ENCODE measurements at places on chromosomes 6 and 20.

DNA sequence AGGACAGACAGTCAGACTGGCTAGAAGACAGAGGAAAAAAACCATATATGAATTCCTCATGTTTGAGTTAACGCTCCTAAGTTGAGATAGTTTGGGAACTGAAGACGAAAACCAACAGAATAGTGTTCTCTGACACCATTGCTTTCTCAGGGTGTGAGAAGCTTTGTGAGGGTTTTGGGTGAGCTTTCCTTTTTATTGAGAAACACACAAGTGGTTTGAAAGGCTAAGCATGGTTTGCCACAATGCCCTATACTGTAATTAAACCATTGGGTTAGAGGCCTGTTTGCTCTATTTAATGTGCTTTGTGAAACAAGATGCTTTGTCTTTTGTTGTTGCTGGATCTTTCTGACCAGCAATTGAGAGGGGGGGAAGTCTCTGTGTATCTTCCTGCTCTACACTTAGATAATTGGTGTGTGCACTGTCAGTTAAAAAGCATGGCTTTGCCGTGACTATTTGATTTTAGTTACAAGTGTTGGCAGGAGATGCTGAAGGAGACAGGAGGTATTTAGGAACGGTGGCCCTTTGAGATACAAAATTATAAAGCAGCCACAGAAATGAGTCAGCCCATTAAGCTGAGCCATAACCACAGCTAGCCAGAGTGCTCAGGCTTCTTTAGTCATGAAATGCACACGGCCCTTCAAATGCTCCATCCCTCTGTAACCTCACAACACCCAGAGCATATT lies 273.0 kb upstream of the PREP start:
- no peak for DNase-seq

DNA sequence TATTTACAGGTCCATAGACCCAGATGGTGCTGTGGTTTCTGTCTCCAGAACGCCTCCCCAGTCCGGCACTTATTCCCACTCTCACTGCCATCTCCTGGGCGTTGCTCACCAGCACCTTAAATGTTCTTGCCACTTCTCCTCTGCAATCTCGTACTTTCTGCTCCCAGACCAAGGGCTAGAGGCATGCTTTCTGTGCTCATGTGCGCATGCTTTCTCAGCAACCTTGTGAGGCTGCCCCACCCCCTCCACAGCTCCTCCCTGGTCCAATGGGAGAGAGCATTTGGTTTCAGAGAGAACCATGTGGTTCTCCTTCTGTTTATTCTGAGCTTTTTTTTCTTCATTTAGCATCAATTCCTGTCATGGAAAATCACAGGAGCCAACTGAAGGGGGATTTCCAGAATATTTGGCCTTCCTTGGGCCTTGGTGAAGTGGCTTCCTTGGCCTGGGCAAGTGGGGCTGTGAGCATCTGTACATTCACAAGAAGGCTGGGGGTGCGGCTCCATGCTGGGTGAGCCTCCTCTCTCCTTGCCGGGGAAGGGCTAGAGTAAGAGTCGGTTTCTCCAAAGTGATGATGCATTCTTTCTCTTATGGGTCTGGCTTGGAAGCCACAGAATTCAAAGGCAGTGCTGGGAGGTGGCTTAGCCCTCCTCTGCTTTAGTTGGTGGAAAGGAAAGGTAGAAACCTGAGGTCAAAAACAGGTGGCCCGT lies 66.6 kb downstream of the PHACTR3 start:
- DNase-seq = no peak

GRCh38 chr6:132362442-132363185 lies 38.7 kb downstream of the MOXD1 start:
- no peak for DNase-seq

GRCh38 chr20:1333462-1334369 lies 4.8 kb upstream of the SDCBP2 start:
- no peak for DNase-seq

- DNase-seq = no peak
Measured at GRCh38 chr6:113129991-113130390, 727.2 kb upstream of the MARCKS start.

Data from CD4-positive, alpha-beta T cell (primary cell).